ENCODE measurements at places on chromosomes 6 and 20.
A peak's percentile ranks its signal among the peaks of the same experiment; 100 is the strongest.

DNA sequence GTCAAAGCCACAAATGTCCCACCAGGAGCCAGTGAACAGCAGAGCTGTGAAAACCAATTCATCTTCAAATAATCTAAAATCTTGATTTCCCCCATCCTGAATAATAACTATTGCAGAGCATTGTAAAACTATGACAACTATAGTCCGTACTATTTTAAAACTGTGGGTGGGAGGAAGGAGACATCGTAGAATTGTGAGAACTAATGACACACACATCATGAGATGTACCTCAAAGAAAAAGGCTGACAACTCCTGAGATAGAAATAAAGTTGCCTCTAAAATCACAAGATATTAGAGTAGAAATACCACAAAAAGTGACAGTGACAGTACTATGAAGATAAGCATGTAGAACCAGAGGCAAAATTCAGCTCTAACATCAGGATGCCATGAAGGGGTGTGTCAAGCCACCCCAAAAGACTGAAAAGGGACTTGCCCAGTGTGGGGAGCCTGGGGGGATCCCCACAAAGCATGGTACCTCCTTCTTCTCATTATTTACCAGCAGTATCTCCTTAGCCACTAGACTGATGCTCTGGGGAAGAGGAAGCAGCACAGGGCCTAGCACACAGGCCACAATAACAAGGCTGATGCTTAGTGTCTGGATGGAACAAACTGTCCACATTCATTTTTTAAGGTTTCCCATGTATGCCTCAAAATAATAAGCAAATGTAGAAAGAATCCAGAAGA lies 13.4 kb downstream of the NAPB start:
- peak; percentile 25 for DNase-seq

- no peak for DNase-seq
Measured at GRCh38 chr6:9455864-9456658, 958.8 kb downstream of the TFAP2A start.

DNA sequence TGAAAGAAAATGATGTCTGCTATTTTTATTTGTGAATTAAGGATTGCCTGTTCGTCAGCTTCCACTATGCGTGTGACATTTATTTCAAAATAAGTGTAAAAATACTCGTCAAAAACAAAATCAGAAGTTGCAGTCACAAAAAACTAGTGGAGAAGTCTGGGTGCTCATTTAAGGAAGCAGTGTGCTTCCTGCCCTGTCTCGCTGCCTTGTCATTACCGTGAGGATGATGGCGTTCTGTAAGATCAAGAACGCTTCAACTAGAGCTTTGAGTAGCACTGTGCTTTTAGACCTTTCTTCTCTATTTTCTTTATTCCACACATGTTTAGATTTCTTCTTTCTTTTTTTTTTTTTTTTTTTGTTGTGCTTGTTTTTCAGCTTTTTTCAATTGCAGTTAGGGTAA lies 186.9 kb downstream of the TBC1D7 start:
- no peak for DNase-seq

GRCh38 chr6:170027647-170028043 lies 263.2 kb downstream of the DLL1 start:
- DNase-seq: no peak

DNA sequence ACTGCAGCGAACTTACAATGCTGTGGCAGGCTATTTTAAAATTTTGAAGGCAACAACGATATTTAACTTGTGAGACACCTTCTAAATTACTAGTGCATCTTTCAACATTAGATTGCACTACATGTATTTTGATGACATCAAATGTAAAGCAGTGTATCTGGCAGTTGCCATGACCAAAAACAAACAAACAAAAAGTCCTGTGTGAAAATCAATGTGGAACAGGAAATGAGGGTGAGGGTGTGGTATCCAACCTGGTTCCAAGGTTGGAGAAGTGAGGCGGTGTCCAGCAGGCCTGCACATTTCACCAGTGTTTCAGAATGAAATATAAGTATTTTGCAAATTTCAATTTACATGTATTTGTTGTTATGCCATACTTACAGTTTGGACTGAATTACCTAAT lies 112.0 kb downstream of the LAMP5 start:
- DNase-seq: no peak

DNA sequence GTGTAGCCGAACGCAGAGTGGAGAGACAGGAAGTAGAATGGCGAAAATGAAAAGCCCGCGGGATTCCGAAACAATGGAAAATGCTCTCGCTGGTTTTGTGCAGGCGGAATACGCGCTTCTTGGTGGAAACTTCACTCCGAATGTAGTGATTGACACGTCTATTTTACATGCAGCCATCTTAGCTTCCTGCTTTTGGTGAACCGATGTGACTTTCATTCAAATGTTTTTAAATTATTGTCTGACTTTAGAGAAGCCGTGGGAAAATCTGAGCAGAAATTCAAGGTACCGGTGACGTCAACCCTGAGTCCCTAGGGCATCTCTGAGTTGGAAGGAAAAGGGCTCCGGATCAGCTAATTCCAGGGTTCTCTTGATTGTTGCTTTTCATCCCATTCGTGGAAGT lies 11.4 kb downstream of the GPX5 start:
- DNase-seq: peak; percentile 9

- no peak for DNase-seq
Measured at GRCh38 chr6:135567375-135568083, 70.0 kb upstream of the AHI1 start.

- DNase-seq: no peak
Measured at GRCh38 chr6:142008016-142008735, 124.5 kb upstream of the GJE1 start.

- DNase-seq: no peak
Measured at GRCh38 chr20:62885896-62886708, 24.5 kb upstream of the TCFL5 start.

DNA sequence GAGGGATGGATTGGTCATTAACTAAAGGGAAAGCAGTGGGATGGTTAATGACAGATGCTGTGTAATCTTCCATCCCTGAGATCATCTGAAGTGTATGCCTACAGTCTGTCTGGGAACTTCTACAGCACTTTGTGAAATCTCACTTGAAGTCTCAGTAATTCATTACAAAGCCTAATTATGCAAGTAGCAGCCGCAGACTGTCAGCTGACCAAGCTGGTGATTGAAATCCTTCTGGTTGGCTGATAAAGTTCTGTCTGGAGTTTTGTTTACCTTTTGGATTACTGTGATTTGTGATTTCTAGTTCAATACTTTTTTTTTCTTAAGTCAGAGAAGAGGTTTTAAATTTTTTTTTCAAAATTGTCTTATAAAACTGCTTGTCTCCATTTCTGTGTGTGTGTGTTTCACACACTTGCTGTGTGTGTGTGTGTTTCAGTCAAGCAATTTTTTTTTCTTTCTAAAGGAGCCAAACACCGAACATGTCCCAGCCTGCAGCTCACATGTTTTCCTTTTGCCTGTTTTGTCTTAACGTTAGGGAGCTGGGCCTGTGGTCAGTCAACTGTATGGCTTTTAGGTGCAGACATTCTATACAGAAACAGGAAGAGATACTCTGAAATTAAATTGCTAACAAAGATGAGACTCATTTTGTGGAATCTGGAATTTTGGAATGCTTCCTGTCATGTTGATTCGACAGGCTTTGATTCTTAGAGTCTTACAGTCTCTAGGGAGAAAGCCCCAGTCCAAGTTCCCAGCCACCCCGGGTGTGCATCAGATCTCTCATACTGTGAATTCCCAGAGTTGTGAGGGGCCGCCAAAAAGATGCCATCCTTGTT lies 28.5 kb upstream of the ADGRF4 start:
- no peak for DNase-seq

DNA sequence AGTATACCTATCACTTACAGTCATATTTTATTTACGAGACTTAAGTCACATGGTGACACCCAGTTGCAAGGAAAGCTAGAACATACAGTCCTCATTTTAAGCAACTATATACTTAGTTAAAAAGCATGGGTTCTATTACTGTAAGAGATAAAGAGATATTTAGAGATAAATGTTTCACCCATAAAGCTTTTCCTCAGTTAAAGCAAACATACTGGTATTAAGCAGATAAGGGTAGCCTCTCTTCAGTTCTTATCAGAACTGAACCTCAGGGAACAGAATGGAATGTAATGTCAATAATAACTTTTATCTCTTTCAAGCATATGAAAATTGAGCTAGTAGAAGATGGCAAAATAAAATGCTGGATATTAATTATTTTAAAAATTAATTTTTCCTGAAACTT lies 9.9 kb upstream of the ASCC3 start:
- no peak for DNase-seq

- DNase-seq: no peak
Measured at GRCh38 chr6:155004576-155005372, 9.7 kb downstream of the TIAM2 start.
